ENCODE measurements at places on chromosomes 2 and 18.
A peak's percentile ranks its signal among the peaks of the same experiment; 100 is the strongest.

DNA sequence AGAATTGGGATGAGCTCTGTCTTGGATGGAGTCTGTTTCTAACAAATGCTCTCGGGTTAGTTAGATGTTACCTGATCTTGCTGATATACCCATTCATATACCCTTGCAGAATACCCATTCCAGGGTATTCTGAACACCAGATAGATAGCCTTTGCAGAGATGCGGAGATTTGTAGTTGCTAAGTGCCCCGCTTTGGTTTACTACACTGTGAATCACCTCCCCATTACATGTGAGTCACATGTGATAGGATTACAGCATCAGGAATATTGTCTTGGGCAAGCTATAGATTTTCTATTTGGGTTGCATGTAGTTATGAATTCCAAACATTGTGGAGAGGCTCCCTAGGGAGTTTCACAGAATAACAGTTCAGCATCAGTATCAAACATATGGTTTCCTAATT, 3.8 kb downstream of the VSNL1 start:
- no peak for DNase-seq

DNA sequence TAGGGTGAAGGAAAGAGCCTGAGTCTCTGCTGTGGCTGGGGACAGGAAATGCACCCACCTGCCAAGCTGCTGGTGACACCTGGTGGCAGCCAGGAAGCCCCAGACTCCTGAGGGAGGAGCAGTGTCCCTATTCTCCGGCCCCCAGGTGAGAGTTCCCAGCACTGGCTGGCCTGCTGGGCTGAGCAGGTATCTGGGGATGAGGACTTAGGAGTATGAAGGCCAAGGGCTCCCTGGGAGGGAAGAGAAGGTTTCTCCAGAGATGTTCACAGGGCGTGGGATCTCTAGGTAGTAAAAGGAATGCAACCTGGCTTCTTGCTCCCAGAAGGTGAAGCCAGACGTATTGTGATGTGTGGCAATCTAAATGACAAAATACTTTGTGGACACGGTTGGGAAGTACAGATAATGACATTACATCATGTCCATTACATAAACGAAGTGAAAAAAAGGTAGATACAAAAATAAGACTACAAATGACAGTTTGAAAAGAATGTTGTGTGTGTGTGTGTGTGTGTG, 75.8 kb upstream of the SLC1A4 start:
- peak; percentile 18 for DNase-seq

DNA sequence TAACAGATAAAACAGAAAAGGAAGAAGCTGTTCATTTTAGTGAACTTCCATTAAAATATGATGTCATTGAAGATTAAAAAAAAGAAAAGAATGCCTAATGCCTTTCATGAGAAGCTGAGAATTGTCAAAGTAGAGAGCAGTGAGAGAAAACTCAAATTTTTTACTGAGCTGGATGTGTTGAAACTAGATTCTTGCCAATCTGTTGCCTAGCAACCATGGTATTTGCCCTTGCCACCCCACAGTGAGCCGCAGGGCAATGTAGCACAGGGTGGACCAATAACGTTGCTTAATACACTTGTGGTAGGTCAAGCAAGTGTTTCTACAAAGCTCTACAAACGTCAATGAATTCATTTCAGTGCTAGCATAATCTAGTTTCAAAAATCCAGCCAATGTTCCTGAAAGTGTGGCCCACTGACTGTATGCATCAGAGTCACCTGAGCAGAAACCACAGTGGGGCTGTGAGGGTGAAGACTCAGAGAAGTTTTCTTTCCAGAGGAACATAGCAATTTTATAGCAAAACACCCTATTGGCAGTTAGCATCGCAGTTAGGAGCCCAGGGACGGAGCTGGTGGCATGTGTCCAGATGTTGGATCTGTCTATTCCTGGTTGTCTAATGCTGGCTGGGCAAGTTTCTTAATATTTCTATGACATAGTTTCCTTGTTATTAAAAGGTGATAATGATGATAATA, 132.2 kb downstream of the DOCK10 start:
- DNase-seq = no peak

DNA sequence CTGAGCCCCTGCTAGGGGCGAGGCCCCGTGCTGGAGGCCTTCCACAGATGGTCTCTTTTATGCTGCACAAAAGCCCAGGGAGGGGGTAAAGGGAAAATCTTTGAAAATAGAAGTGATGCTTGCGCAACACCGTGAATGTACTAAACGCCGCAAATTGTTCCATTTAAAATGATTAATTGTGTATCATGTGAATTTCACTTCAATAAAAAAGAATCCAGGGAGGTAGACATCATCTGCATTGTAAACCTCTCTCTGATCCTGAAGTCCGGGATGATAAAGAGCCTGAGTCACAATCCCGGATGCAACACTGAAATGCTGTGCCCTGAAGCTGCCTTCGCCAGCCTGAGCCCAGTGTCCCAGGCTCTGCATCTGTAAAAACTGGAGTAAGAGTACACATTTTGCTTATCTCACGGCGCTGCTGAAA, 107.7 kb upstream of the PPP1CB start:
- no peak for DNase-seq

- DNase-seq = peak; percentile 79
Observed at GRCh38 chr2:238158509-238159070, at the start of gene ERFE. Gene ERFE (plus strand): TSS chr2:238158970. CDS start chr2:238159008, 38 bp downstream.

DNA sequence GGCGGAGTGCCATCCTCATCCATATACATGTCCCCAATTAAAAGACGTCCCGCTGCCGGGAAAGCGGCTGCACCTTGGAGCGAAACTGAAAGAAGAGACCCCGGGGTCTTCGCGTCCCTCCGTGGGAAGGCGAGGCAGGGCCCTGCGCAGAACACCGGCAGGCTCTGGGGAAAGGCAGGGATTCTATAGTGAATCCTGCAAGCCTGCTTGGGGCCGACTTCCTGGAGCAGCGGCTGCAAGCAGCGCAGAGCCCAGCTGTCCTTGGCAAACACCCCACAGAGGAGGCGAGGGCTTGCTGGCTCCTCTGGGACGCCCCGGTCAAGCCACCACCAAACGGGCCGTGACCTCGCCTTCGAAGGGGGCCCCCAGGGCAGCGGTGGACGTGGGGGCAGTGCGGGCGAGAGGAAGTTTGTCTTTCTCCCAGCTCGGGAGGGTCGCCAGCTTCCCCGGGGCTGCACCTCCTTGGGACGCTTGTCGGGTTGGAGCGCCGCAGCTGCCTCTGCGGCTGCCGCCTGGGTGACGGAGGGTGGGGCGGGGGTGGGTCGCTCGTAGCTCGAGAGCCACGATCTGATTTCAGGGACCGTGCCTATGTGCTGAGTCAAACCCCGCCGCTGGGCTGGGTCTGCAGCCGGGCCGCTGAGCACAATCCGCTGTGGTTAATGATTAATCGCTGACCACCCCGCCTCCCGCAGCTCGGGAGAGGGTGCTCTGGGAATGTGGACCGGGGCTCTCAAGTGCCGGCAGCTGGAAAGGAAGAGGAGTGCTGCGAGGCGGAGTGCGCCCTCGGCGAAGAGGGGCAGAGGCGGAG, 486 bp upstream of the GPR39 start:
- DNase-seq = peak; percentile 57

All from HEK293T (cell line).